ENCODE measurements at places on chromosomes 7 and 10.

- no peak for DNase-seq
Measured at GRCh38 chr7:128838981-128839731, 8.9 kb downstream of the FLNC start.

DNA sequence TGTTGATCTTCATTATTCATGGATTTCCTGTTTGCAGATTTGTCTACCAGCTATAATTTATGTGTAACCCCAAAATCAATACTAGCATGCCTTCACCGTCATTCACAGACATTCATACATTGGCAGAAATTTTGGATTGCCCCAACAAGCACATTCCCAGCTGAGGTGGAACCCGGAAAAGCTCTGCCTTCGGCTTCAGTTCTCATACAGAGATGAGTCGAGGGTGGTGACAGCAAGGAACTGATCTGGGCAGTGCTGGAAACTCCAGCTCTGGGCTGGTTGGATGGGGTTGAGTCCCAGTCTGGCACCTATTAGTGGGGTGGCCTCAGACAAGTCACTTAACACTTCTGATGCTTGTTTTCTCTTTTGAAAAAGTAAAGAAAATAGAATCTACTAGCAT is 267.5 kb downstream of the SNX13 start:
- DNase-seq: no peak

GRCh38 chr7:76364198-76364584 is 5.4 kb upstream of the YWHAG start:
- no peak for DNase-seq

GRCh38 chr10:1059902-1060301 is 3.7 kb downstream of the WDR37 start:
- no peak for DNase-seq

GRCh38 chr7:30888747-30889146 is 22.9 kb upstream of the AQP1 start:
- peak; percentile 39 for DNase-seq

- DNase-seq: no peak
Measured at GRCh38 chr7:30682212-30683083, at the start of gene CRHR2. CRHR2 (minus strand) TSS chr7:30682456; CDS start chr7:30682280, 176 bp downstream.

DNA sequence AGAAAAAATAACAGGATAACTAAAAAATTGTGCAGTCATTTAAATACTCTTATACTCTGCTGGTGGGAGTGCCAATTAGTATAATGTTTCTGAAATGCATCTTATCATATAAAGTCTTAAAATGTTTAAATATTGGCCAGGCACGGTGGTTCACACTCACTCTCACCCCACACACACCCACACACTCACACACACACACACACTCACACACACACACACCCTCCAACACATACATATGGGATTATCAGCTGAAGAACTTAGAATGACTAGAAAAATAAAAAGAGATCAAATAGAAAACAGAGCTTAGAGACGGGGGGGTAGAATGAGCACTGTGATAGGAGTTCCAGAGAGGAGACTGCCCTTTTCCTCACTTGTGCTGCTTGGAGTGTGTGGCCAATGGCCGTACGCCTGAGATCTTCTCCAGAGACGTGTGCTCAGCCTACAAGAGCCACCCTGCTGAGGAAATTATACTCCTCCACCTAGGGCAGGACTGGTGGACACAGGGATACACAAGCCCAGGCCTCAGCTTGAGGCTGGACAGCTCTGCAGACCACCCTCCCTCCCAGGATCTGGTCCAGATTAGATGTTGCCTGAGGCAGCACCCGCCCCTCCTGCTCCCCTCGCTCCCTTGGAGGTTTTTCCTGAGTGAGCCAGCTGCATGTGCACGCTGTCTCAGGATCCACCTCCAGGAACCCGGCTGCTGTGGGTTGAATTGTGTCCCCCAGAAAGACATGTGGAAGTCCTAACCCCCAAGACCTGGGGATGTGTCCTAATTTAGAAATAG is 26.5 kb upstream of the PRKAG2 start:
- DNase-seq: no peak

- no peak for DNase-seq
Measured at GRCh38 chr7:104275900-104276299, 52.5 kb upstream of the LHFPL3 start.

GRCh38 chr10:33945051-33945450 is 610.6 kb upstream of the NRP1 start:
- DNase-seq: no peak

DNA sequence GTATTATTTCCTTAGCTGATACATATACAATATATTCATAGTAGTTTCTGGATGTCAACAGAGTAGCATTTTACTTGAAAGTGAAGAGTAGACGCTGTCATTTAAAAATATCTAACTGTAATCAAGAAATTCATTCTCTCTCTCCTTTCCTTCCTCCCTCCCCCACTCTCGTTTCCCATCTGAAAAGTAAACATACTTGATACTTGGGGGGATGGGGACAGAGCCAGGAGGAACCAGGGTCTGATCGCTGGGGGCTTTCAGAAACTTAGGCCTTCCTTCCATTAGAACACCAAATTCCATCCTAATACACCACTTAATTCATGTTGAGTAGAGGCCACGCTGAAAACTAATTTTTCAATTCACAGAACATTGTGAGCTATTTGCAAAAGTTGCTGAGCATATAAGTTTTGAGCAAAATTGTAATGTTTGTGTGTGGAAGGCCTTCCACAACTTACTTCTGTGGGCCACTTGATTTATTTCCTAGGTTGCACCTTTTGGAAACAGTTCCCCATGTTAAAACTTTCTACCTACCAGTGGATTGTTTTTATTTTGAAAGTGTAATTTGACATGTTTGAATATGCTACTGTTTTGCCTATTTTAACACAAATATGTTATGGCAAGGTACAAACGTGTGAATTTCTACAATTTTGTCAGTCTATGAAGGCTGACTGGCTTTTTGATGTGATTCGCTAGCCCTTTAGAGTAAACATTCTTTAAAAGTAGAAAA is 35.2 kb downstream of the CNPY1 start:
- no peak for DNase-seq

DNA sequence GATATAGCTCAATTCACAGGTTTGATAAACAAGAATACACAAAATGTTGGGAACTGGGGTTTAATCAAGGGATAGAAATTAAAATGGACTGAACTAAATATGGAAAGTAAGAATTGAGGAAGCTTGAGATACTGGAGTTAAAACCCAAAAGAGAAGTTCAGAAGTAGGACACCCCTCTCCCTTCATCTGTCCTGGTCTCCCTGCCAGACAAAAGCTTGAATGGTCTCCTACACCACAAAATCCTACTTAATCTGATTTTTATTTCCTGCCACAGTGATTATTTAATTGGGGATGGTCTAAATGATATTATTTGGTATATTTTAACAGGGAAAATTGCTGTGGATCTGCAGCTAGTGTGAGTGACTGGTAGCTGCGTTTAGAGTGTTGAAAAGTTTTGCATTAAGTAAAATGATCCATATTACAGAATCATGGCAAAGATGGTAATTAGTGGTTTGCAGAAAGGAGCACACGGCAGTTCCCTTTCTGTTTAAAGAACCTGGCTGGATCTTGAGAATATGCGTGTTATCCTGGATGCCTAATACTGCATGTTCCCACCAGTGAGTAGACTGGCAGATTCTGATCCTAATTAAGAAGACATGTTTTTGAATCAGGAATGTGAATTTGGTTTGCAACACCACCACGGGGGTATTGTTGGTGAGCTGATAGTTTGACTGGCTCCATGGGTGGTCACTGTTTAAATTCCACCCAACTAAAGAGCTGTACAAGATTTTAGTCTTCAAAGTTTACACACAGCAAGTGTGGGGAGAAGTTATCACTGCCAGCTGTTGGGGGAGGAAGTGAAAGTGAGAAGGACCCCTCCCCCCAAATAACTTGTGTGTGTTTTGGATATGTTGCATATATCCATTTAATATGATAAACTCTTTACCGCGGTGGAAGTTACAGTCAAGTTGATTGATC is 5.5 kb downstream of the RBM20 start:
- DNase-seq: no peak

- DNase-seq: no peak
Measured at GRCh38 chr10:55852900-55853299, 508.2 kb downstream of the ZWINT start.

- no peak for DNase-seq
Measured at GRCh38 chr10:73639286-73639685, 2.0 kb downstream of the MYOZ1 start.

GRCh38 chr10:22984066-22984465 is 56.2 kb downstream of the ARMC3 start:
- DNase-seq: no peak

- DNase-seq: no peak
Measured at GRCh38 chr10:30630571-30630970, 1.0 kb upstream of the LYZL2 start.

DNA sequence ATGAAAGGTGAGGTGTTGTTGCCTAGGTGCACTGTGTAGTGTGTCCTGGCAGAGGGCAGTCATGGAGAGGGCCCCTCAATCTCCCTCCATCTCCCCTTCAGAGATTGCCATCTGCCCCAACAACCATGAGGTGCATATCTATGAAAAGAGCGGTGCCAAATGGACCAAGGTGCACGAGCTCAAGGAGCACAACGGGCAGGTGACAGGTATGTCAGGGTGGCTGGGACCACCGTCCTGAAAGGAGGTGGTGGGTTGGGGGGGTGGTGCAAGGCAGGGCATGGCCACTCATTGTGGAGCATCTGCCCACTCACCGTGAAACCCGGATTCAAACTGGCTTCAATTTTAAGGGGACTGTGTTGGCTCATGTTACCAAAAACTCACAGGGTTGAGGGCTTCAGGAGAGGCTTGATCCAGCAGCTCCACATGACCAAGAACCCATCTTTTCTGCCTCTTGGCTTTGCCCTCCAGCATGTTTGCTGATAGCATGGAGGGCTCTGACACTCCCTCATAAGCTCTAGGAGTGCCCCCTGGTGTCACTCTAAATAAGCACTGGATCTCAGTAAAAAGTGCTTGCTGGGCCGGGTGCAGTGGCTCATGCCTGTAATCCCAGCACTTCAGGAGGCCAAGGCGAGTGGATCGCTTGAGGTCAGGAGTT is 12.2 kb downstream of the ARPC1B start:
- DNase-seq: no peak

DNA sequence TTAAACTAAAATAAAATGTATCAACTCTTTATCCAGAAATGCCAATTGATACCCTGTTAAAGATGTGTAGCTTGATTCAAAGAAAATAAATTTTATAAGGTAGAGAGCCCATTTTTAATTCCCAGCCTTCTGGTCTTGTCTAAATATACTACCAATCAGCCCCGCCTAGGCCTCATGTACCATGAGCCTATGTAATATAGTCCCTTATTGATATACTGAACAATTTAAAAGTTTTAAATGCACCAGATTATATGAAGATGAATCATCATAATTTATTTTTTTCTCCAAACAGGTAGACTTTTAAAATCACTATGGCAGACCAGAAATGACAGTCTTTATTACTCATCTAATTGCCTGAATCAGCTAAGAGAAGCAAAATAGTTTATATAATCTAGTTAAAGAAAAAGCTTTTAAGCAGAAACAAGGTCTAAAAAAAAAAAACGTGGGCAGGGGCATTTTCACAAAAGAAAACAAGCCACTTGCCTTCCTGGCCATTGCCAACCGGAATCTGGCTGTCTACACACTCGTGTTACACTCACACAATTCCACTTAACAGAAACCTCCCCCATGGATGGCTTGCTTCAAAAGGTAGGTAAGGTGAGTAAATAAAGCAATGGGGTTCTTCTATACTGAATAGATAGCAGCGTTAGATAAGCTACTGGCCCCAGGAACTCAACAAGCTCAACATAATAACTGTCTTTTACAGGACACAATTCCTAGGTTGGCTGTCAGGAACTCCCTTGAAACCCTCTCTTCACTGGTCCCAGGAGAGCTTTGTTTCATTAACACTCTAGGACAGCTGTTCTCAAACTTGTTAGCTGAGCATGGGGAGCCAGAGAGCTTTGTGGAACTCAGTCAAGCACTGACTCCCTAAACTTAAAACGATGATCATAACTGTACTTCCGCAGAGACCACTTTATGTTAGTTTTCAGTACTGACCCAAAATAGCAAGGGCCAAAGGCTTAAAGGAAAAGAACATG is 37.2 kb downstream of the RAPGEF5 start:
- DNase-seq: no peak

DNA sequence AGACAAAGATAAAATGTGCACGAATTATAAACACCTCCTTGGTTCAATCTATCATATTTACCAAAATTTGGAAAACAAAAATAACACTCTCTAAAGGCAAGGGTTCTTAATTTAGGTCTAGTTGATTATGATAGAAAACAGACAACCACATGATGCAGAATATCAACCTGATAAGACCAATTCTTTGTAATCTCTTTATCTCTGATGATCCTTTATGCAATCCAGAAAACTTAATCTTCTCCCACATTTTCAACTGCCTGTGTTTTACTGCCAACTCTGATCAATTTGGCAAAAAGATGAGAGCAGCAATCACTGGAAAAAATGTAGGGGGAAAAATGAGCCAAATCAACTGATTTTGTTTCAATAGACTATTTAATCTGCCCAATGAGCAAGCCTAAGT is 148.5 kb downstream of the LRRN3 start:
- DNase-seq: no peak

DNA sequence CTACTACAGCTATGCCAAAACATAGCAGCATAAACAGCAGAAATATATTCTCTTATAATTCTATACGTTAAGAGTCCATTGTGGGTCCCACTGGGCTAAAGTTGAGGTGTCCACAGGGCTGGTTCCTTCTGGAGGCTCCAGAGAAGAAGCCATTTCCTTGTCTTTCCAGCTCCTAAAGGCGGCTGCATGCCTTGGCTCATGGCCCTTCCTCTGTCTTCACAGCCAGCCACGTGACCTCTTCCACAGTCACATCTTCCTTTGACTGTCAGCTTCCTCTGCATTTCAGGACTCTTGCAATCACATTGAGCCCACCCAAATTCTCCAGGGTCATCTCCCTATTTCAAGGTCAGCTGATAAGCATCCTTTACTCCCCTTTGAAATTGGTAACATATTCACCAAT is 17.2 kb downstream of the NACAD start:
- DNase-seq: no peak

DNA sequence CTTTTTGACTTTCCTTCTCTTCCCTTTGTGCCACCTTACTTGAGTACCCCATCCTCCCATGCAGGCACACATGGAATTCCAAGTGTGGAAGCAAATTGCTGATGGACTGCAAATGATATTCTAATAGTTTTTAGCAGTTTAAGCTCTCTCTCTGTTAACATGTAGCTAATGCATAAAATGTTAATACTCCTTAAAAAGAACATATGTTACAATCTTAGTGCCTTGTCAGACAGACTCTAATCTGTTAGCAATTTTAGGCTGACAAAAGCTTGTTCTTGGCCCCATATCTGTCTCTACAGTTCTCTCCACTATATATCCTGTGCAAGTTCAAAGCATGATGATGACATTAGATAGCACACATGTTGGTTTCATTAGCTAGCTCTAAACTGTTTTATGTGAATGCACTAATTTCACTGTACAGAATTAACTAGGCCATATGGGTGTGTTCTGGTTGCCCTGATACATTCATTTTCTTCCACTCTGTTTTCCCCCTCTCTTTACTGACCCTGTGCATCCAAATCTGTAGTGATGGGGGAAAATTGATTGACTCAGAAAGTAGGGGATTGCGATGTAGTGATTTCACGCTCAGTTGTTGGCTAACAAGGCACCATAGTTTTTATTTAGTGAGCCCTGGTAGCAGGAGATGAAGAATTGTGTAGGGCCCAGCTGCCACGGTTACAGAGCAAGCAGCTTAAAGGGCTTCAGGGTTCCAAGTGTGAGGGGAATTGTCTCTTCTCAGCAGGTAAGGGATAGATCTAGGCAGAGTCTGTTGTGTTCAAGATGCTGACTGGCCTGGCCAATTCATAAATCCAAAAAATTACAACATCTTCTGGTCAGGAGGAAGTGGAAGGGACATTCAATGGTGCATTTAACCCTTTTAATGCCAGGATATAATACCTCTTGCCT is 114.6 kb upstream of the FZD1 start:
- DNase-seq: no peak

- no peak for DNase-seq
Measured at GRCh38 chr10:129870961-129871621, 93.0 kb downstream of the EBF3 start.

Measured in epithelial cell of proximal tubule (primary cell).